ENCODE measurements at places on chromosomes 12 and 14.

DNA sequence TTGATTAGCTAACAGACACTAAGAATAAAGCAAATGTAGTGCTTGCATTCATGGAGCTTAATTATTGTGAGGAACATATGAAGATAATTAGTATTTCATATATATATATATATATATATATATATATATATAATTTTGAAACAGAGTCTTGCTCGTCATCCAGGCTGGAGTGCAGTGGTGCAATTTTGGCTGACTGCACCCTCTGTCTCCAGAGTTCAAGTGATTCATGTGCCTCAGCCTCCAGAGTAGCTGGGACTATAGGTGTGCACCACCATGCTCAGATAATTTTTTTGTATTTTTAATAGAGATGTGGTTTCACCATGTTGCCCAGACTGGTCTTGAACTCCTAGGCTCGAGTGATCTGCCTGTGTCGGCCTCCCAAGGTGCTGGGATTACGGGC lies 1091.6 kb upstream of the TMEM132C start:
- no peak for DNase-seq

GRCh38 chr14:94372021-94372605 lies 16.3 kb downstream of the SERPINA1 start:
- no peak for DNase-seq

GRCh38 chr12:68621472-68622081 lies 10.9 kb downstream of the RAP1B start:
- DNase-seq: no peak

DNA sequence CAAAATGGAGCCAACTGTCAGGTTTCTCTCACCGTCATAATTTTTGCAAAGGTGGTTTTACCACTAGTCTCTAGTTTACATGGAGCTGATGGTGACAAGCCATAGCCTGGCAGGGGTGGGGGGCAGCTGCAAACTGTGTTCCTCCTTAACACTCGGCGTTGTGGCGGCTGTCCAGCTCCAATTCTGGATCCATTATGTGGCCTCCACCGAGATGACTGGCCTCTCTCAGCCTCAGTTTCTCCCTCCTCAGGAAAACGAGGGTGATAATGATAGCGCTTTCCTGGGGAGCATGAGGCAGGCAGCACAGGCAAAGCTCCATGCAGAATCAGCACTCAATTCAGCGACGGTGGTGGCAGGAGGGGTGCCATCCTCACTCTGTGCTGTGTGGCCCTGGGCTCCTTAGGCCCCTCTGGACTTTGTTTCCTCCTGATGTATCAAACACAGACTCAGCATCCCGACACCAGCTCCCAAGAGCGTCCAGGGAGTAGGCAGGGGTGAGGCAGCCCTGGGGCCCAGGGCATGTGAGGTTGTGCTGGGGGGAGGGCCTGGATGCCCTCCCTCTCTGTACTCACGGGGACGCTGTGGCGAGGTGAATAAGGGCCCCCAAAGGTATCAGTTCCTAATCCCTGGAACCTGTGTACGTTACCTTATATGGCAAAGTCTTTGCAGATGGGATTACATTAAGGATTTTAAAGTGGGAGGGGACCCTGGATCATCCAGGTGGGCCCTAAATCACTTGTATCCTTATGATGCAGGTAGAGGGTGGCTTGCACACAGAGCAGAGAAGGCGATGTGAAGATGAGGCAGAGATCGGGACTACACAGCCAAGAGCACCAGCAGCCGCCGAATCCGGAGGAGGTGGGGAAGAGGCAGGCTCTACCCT lies 46.8 kb upstream of the EIF5 start:
- DNase-seq: no peak

DNA sequence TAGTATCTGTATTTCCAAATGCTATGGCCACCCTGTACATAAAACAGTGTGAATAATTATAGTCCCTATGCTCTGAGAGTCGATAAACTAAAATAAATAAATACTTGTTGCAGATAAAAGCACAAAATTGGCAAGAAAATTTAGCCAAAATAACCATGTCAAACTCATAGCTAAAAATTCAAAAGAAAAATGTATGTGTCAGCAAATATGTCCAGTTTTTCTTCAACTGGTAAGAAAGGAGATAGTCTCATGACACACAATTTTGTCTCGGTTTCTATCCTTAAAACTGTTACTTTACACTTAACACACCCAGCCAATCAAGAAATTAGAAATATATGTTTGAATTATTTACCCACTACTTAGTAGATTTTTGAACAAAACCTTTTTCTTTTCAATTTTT lies 145.6 kb upstream of the FSCB start:
- no peak for DNase-seq

- no peak for DNase-seq
Observed at GRCh38 chr14:69753860-69754259, 13.1 kb upstream of the SRSF5 start.

DNA sequence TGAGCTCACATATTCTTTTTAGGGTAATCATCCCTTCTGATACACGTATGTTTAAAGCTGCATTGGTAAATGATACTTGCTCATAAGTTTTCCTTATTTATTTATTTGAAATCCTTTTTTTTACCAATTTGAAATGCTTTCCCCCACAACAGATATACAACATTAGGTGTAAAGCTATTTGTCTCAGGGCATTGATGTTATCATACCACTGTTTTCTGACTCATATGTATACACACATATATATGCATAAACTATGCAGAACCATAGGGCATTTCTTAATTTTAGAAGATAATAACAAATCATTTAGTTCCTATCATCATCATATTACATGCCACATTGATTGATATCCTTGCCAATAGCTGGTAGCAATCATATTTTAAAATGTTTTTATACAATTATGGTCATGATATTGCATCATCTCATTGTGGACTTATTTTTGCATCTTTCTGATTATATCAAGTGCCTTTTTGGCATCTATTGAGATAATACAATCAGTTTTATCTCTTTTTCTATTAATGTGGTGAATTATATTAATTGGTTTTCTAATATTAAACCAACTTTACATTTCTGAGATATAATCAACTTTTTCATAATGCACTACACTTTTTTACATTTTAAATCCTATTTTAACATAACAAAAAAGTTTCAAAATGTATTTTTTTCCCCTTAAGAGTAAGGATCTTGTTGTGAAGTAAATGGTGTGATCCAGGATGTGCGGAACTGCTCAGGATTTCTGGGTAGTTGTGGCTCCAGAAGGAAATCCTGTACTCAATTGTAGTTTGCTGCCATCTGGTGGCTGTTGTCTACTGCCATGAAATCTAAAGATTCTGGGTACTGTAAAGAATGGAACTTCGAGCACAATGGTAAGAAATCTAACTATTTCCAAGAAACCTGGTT lies 16.7 kb downstream of the OR9K2 start:
- DNase-seq: peak; percentile 25

GRCh38 chr12:130791629-130792028 lies 47.4 kb downstream of the STX2 start:
- no peak for DNase-seq

DNA sequence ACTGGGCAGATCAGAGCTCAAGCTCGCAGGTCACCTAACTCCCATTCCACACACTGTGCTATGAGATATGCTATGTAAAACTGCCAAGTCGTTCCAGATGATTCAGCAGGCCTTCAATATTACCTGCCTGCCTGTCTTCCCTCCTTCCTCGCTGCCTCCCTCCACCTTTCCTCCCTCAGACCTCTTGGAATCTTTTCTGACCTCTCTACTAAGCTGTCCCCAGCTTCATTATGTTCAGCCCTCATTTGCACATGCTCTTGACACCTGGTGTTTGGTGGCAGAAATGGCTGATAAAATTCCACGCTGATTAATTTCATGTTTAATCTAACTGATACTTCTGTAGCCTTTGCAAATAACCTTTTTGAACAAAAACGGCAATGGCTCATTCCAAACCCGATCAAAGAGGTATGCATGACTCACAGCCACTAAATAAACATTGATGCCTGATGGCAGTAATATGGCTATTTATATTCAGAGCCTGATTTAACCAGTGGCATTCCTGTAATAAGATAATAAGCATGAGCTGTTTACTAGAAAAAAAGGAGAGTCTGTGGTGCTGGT lies 130.8 kb upstream of the EGLN3 start:
- no peak for DNase-seq

- no peak for DNase-seq
Observed at GRCh38 chr12:118841588-118841987, 139.8 kb upstream of the SRRM4 start.

- DNase-seq: no peak
Observed at GRCh38 chr12:122080149-122081082, 1.9 kb downstream of the MLXIP start.

DNA sequence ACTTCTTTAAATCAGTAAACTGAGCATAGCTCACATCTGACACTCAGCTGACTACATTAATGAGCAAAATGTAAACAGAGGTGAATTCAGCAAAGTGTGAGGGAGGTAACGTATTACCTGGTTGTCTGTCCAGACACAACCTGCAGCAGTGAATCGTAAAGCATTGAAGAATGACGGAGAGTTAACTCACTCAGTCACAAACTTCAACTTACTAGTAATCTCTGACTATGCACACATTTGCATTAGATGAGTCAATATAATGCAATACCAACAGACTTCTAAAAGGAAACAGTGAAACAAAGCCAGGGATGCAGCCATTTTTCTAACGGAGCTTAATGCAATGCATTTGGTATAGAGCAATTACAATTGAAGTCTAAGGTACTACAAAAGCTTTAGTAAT lies 40.0 kb downstream of the STX2 start:
- no peak for DNase-seq

GRCh38 chr12:53601296-53601847 lies 24.8 kb downstream of the ATF7 start:
- no peak for DNase-seq

DNA sequence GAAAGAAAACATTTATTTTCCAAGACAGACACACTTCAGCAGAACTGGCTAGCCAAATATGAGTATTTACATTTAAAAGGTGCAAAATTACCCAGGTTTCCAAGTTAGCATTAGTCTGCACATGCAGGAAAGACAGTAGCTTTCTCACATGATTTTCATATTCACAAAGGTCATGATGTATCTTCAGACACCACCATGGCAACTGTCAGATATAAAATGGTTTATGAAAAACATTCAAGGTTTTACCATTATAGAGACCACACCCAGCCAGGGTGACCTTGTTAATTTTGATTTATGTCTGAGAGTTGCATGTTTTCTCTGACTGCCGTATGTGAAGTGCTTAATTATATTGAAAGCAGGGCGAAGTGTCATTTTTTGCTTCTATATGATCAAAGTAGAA lies 91.2 kb downstream of the GXYLT1 start:
- DNase-seq: no peak

DNA sequence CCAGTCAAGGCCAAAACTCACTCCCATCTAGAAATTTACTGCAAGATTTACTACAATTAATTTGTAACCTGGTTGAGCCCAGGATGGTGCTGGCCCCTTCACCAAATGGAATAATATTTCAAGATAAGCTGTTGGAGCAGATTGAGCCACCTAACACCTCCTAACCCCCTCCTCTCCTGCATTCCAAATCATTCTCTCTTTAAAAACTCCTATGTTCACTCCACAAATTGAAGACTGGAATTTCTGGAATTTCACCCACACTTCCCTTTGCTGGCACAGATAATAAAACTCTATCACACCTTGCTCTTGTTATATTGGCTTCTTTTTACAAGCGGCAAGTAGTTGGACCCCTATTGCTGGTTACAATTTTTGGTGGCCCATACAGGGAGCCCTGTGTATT lies 41.7 kb downstream of the MIS18BP1 start:
- DNase-seq: no peak

DNA sequence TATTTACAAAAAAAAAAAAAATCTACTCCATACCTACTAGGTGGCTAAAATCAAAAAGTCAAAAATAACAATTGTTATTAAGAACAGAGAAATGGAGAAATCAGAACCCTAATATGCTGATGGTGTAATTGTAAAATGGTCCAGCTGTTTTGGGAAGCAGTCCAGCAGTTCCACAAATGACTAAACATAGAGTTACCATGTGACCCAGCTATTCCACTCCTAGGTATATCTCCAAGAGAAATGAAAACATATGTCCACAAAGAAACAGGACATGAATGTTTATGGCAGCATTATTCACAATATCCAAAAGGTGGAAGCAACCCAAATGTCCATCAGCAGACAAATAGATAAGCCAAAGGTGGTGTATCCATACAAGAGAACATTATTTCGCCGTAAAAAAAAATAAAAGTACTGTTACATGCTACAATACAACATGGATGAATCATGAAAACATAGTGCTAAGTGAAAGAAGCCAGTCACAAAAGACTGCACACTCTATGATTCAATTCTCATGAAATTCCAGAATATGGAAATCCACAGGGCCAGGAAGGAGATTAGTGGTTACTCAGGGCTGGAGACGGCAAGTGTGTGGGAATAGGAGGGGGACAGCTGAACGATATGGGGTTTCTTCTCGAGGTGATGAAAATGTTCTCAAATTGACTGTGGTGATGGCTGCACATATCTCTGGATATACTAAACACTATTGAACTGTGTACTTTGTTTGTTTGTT lies 9.1 kb upstream of the DPF3 start:
- DNase-seq: no peak

- DNase-seq: no peak
Observed at GRCh38 chr12:67112586-67112985, 156.6 kb upstream of the CAND1 start.

GRCh38 chr12:50979369-50980052 lies 27.2 kb downstream of the HIGD1C start:
- DNase-seq: peak; percentile 36

GRCh38 chr12:14545144-14546124 lies 22.2 kb downstream of the PLBD1 start:
- no peak for DNase-seq

DNA sequence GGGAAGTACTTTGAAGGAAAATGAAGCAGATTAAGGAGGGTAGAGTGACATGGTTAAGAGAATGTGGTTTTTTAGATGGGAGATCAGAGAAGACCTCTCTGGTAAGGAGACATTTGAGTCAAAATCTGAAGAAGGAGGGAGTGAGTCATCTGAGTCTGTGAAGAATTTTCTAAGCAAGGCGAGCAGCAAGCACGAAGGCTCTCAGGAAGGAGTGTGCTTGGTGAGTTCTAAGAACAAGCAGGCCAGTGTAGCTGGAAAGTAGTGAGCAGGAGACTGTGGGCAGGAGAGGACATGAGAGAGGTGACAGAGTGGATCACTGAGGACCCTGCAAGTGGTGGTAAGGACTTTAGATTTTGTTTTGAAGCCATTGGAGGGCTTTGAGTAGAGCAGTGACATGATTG lies 76.3 kb upstream of the FUT8 start:
- peak; percentile 51 for DNase-seq

DNA sequence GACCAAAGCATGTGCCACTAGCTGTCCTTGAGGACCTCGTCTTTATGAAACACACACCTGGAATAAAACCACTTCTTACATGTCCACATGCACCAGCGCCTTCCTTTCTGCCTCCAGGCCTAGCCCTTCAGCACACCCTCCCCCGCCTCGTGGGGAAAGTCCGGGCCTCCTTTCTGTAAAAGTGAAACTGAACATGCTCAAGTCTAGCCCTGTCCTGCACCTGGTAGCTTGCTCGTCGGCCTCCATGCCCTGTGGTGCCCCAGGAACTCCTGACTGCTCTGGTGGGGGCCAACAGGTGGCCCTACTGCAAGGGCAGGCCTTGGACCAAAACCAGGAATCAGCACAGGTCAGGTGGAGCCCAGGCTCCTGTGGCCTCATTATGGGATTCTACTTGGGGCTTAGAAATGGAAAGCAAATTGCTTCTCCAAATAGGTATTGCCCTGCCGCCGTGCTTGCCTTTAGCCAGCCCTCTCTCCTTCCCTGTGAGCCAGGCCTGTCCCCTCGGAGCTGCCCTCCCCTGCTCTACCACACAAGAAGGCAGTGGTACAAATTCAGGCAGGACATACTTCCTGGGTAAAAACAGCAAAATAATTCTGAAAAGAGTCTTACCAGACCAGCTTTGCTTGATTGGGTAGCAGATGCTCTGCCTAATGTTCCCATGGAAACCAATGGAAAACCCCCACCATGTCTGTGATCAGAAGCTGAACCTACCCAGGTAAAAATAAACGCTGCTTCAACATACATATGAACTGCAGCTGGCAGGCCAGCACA lies 43.5 kb downstream of the ERH start:
- peak; percentile 57 for DNase-seq
